NCI-H2029 (cell line): ENCODE measurements at places on chromosomes 5 and 9.

- DNase-seq, result no peak
Measured at GRCh38 chr5:71601222-71602026, 14.3 kb downstream of the MCCC2 start.

DNA sequence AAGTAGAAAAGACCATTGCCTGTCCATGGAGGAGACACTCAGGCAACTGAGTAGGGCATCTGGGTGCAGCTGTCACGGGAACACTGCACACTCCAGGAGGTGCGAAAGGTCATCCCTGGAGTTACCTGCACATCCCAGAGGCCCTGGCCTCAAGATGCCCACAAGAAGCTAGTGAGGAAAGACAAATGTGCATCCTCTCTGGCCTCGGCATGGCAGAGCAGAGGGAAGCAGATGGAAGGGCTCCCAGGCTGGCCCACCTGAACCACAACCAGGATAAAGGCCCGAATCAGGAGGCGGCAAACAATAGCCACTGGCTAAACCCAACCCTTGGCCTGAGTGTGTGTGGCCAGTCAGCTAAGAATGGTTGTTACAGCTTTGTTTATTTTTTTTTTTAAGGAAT lies 231.7 kb downstream of the SYK start:
- no peak for DNase-seq

- no peak for DNase-seq
Measured at GRCh38 chr5:160186480-160186879, 42.8 kb upstream of the FABP6 start.

DNA sequence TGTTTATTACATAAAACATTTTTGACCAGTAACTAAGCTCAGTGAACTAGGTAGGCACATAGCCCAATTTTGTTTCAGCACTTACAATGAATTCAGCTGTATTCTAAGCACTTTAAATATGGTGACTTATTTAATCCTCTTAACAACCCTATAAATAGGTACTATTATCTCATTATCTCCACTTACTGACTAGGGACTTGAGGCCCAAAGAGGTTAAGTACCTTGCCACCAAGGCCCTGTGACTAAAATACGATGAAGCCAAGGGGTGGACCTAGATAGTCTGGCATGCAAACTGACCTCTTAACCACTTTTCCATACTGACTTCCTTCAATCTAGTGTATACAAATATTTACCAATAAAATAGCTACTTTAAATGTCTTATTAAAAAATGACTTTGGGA lies 266.4 kb downstream of the ZNF608 start:
- DNase-seq, result no peak
